Astrocyte of the spinal cord (primary cell): ENCODE measurements at places on chromosomes 1 and 21.

DNA sequence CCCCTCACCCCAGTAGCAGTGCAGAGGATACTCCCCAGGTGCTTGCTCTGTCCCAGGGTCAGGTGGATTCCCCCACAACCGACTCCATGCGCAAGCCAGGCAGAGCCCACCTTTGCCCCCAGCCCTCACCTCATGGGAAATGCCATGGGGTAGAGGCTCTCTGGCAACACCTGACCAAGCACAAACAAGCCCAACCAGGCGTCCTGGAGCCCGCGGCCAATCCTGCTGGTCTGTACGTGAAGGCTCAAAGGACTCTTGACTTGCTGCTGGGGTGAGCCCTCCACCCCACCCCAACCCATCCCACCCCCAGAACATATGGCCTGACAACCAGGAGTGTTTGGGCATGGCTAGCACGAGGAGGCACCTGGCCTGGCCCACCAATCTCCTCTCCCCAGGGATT lies 1.8 kb downstream of the ADGRB2 start:
- DNase-seq, result no peak

GRCh38 chr1:228918335-228918734 lies 183.1 kb downstream of the RHOU start:
- no peak for DNase-seq

GRCh38 chr1:27314169-27314568 lies 7.8 kb upstream of the TMEM222 start:
- DNase-seq, result no peak

GRCh38 chr1:156500543-156500792 lies at the start of gene MEF2D:
MEF2D (minus strand) TSS chr1:156500775; CDS start chr1:156483292, 17,483 bp downstream.
- DNase-seq, result no peak

DNA sequence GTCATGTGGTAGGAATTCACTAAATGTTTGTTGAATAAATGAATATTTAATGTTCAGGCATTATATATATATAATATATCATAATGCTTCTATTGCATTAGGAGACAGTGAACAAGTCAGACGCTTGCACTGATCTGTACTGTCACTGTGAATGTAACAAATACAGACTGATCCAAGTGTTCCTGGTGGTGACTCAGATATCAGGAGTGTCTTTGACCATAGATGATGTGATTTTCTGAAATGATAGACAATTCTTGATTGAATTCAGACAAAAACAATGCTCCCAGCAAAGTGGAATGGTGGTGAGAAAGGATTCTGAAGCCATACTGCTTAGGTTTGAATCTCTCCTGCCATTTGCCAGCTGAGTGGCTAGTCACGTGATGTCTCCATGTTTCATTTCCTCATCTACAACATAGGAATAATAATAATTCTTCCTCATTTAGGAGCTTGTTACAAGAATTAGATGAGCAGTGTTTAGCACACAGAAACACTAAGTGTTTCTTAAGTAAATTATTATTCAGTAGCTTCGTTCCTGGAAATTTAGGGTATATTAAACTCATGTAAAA lies 71.0 kb downstream of the OLFML2B start:
- DNase-seq, result no peak

DNA sequence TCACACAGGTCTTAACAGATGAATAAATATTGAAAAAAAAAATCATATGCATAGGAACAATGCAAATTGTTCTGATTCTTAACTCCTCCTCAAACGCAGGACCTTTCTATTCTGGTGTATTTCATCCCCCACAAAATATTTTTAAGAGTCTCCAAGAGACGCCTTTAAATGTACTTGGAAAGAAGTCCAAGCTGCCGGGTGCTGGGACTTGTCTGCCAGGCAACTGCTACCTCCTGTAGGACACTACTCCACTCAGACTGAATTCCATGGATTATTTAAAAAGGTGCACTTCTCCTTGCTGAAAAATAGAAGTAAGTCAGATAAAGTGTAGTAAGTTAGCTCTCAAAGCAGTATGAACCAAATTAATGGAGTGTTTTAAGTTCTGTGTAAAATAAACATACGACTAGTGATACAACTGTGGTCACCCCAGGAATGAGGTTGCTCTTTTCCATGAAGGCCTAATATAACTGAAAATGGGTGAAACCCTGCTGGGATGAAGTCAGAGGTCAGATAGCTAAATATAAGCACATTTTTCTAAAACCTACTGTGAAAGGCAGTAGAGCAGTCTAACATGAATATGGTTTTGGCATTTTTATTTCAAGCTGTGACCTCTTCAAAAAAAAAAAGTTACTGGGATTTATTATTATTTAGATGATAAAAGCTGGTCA lies 189.2 kb upstream of the PBX1 start:
- DNase-seq, result peak; percentile 45

DNA sequence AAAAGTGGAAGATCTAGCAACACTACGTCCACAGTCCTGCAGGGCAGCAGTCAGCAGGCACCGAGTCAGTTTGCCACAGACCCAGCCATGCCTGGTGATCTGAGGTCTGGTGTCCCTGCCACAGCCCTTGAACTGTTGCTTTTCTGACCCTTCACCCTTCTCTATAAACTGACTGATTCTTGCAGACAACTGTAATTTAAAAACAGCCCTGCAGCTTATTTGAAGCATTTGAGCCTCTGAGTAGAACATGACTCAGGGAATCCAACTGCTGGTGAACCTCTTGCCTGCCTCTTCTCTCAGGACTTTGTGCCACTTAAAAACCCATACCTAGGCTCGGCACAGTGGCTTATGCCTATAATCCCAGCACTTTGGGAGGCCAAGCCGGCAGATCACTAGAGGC lies 107.2 kb downstream of the EDEM3 start:
- DNase-seq, result no peak

- peak; percentile 22 for DNase-seq
These were observed 25.0 kb upstream of the POU3F1 start for GRCh38 chr1:38071312-38072256.

GRCh38 chr1:40143891-40144575 lies 17.2 kb upstream of the RLF start:
- DNase-seq, result peak; percentile 63

DNA sequence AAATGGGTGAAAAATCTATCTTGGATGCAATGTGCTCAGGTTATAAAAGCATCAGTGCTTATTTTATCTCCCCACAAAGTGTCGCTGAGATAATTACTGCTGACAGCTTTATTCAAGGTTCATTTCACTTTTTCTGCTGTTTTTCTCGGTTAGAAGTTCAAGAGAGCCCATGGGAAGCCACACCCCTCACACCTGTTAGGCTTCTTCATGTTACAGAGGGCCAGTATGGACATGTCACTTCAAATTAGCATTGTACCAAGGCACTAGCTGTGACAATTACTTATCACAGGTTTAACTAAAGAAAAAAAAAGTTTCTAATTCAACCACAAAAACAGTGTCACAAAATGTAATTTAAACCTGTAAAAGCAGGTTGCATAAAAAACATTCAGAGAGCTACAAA lies 187.3 kb upstream of the DMRTA2 start:
- DNase-seq, result no peak

DNA sequence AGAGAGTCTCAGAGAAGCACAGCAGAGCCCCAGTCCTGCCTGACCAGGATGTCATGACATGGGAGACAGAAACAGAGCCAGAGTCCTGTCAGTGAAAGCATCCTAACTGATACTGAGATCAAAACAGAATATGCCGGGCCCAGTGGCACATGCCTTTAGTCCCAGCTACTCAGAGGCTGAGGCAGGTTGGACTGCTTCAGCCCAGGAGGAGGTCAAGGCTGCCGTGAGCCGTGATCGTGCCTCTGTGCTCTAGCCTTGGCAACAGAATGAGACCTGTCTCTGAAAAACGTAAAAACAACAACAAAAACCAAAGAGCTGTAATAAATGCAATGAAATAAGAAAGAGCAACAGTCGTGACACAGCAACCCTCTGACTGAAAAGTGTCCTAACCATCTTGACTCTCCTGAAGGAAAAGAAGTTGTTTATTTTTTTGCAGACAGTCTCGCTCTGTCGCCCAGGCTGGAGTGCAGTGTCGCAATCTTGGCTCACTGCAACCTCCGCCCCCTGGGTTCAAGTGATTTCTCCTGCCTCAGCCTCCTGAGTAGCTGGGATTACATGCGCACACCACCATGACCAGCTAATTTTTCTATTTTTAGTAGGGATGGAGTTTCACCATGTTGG lies 189.2 kb downstream of the SLC45A1 start:
- DNase-seq, result no peak

DNA sequence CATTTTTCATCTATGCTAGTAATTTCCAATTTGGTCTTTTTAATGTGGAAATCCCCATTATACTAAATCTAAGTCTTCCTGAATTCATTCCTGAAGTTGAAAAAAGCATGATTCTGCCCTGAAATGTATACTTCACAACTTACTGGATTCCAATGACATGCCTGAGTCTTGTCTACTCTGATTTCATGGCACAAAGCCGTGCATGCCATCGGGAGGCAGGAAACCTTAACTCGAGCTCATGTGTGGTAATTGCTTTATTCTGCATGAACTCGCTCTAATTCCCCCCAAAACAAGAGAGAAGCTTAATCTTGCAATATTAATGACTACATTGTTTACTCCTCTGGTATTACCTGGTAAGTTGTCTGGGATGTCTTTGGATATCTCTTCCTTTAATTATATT lies 39.6 kb upstream of the PBX1 start:
- no peak for DNase-seq

- DNase-seq, result peak; percentile 64
These were observed 8.2 kb upstream of the DENND1B start for GRCh38 chr1:197783510-197783948.

DNA sequence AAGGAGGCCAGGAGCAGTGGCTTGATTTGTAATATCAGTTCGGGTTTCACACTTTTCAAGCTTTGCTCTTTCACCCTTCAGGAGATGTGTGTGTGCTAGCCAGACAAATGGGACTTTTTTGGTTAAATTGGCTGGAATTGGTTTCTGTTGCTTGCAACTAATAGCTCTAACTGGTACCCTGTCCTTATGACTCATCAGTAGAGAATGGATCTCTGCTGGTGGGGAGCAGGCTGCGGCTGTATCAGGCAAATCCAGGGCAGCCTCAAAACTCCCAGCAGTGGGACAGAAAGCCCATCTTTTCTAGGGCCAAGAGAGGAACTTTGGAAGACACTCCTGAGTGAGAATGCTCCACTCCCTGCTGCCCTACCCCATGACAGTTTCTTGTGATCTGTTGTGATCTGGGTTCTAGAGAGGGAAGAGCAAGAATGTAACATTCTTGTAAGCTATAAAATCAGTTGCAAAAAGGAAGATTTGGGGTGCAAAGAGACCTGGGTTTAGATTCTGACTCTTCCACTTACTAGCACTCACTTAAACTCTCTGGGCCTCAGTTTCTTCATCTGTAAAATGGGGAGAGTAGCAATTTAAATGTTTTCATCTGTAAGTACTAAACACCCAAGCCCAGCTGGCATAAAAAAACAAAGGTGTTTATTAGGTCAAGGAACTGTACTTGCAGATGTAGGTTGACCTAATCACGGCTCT lies 257.0 kb upstream of the TMEM51 start:
- DNase-seq, result peak; percentile 43

- DNase-seq, result no peak
These were observed 26.0 kb downstream of the PTTG1IP start for GRCh38 chr21:44847261-44848056.

GRCh38 chr1:48500541-48501450 lies 28.8 kb upstream of the SPATA6 start:
- no peak for DNase-seq

DNA sequence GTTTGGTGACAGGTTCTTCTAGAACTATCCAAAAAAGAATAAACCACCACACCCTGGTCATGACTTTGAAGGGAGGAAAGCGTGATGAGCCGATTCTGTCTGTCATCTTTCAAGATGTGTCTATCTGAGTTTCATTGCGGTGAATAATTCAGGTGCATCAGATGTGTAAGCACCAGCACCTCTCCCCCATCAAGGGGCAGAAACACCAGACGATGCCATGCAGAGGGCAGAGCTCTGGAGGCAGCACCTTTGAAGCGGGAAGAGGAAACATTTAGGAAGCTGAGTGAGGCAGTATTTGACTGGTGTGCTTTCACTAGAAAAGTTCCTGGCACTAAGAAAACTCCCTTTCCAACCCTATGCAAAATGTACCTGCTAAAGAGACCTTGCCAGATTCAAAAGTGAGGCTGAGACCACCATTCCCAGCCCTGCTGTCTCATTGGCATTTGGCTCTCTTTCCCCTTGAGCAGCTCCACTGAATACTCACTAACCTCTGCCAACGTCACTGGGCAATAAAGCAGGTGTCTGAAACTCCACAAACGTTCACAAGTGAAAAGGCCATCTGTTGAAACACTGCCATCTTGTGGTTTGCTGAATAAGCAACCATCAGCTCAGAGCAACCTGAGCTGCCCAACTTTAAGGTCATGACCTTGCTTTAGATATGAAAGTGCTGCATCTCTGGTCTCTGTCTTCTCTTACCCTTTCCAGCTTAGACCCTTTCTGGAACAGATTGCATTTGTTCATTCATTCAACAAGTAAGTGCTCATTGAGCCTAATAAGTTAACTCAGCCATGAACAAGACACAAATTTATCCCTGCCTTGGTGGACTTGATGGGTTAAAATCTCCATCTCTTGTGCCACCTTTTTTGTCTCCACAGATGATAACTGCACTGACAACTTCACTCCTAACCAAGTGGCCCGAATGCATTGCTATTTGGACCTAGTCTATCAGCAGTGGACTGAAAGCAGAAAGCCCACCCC lies 228.6 kb downstream of the PAPPA2 start:
- peak; percentile 55 for DNase-seq

DNA sequence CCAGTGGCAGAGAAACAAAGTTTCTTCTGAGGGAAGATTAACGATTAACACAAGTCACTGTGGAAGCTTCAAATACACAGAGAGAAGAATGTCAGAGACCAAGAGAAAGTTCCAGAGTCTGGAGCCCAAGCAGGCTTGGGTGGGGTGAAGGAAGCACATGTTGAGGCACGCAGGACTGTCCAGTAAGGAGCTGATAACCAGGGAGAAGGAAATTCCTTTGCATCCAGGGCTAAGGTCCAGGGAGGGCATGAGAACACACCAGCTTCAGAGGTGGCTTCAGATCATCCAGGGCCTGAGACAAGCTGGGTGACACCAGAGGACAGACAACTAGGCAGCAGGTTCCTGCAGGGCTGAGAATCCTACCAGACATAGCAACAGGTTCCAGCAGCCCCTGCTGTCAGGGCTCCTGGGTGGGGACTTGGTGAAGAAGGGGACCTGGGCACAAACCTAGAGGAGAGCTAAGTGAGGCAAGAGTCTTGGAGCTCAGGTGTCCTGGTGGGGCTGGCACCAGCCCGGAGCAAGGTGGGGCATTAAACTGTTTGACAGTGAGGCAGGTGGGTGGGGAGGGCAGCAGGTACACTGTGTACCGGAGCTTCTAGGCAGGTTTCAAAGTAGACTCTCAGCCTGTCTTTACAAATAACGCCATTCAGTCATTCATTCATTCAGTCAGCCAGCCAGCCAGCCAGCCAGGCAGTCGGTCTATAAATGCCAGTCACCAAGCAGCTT lies 2.6 kb upstream of the SPRR1A start:
- no peak for DNase-seq

- DNase-seq, result no peak
These were observed 224.7 kb upstream of the FAM78B start for GRCh38 chr1:166391279-166392066.
